ENCODE measurements at places on chromosomes 5 and 9. TPM values are rescaled to one million over a fixed set of nuclear protein-coding genes. Genes with fewer than 3 reads are reported as not detected.

PCDH1 gene
- total RNA-seq = 135 TPM

- DNase-seq = no peak
Measured at GRCh38 chr9:129355631-129356030, 177.6 kb upstream of the IER5L start.

DNA sequence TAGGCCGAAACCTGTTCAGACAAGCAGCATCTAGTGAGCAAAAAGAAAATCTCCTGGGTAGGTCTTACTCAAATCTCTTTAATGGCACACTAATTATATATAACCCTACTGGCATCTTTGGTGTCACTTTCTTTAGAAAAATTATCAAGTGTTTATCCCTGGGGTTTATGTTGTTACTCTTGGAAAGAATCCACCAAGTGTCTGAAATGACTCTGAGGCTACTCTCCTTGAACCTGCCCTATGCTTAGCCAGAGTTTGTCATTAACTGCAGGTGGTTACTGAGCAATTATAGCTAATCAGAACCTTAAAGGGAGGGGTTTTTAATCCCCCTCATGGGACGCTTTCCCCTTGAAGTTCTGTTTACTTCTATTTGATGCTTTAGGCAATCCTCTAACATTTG is 381.9 kb downstream of the PLK2 start:
- DNase-seq = no peak

DNA sequence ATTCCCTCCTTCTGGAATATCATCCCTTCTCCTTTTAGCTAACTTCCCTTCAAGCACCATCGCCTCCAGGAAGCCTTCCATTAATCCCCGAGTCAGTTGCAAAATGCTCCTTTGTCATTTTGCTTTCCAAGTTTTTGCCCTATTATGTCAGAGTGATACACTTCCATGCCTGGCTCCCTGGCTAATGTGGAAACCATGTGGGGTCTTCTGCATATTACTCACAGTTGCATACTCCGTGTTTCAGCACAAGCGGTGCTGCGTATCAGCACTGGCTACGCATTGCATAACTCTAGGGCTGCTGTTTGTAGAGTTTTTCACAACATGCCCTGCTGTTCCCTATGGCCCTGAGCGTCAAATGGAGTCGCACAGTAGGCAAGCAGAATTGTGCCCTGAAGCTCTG is 1.9 kb downstream of the TEX53 start:
- no peak for DNase-seq

DNA sequence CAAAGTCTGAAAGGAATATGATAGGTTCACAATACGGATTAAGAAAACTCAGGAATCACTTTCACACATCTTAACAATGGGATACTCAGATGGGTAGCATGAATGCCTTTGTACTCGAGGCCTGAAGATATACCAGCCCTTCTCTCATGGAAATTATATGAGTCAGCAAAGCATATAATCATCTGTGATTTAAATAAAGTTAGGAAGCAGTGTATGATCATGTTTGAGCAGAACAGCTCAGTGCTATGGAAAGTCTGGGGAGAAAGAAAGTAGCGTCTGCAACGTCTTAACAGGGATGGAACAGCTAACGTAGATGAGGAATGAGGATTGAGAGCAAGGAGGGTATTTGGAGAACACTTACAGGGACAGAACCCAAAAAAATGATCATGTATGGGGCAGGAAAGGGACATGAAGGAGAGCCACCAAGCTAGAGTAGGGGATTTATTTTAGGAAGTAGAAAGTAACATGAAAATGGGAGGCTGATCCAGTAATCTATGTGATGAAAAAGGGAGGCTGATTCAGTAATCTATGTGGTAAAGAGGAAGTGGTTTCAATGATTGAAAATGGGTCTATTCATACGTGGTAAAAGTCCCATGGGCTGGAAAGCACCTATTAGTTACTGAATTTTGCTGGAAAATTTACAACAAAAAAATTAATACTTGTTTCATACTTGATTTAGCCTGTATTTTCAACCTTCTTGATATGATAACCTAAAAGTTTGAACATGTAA is 85.9 kb downstream of the GNA14 start:
- DNase-seq = no peak

DNA sequence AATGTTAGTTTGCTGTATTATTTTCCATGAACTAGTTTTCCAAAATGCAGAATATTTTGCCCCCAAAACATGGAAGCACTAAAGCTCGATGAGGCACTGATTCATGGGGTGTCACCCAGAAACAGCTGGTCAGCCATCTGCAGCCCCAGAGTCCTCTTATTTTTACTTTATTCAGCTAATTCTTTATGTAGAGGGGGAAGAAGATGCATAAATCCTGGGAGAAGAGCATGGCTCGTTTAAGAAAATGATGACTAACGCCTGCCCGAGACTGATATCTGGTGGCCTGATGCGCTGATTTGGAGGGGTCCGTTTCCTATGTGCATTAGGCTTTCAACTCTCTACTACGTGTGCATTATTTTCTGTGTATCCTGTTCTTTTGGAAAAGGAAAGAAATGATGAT is 390.3 kb upstream of the MEF2C start:
- DNase-seq = no peak

Data from pulmonary artery endothelial cell (primary cell).